CD8-positive, alpha-beta T cell (primary cell): ENCODE measurements at places on chromosomes 3 and 15.
A peak's percentile ranks its signal among the peaks of the same experiment; 100 is the strongest.

- no peak for DNase-seq
Observed at GRCh38 chr15:47974724-47975123, 146.1 kb upstream of the SLC24A5 start.

GRCh38 chr3:23185861-23186260 lies 17.3 kb upstream of the UBE2E2 start:
- no peak for DNase-seq

DNA sequence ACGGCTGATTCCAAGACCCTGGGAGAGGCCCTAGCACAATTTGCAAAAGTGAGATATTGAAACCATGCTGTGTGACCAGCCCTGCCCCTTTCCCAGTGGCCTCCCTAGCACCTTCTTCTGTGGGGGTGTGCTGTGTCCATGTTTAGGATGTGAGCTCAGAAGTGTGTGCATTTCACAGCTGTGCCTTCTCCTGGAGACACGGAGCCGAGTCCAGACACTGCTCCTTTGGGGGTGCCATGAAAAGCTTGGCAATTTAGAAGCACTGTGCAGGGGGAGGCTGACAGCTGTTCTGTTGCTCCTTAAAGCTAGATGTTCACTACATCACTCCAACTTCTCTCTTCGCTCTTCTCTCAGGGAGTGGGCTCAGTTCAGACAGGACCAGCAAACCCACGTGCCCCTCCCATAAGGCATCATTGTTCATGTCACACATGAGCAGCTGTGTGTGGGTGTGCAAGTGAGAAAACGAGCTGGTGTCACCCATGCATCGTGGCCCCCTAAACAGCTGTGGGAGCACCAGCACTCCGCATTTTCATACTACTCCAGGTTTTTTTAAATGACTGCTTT lies 492.6 kb downstream of the GABRG3 start:
- DNase-seq, result no peak

- DNase-seq, result no peak
Observed at GRCh38 chr3:123337948-123338619, 110.8 kb downstream of the ADCY5 start.

DNA sequence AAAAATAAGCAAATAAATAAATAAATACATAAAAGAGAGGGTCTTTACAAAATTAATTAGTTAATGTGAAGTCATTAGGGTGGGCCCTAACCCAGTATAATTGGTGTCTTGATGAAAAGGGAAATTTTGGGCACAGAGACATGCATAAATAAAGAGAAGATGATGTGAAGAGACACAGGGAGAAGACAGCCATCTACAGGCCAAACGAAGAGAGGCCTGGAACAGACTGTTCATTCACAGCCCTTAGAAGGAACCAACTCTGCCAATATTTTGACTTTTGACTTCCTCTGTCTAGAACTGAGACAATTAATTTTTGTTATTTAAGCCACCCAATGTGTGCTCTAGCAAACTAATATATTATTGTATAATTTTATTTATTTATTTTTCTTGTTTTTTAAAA lies 29.6 kb upstream of the SELENOK start:
- DNase-seq, result peak; percentile 5

DNA sequence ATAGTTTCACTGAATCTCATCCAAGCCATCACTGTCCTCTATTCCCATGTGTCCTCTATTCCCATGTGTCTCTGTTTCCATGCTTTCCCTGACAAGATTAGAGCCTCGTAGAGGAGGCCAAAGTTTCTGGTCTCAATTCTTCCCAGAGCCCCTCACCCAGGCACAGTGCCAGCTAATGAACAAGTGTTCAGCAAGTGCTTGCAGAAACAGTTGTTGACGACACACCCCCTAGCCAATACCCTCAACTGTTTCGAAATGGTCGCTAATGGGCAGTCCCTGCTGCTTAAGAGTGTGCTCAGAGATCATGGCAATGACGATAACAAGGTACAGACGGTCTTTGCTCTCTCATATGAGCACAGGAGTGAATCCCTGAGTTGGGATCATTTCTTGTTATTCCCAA lies 73.4 kb downstream of the FAM174B start:
- no peak for DNase-seq

- DNase-seq, result no peak
Observed at GRCh38 chr15:94446441-94446840, 215.1 kb downstream of the MCTP2 start.

DNA sequence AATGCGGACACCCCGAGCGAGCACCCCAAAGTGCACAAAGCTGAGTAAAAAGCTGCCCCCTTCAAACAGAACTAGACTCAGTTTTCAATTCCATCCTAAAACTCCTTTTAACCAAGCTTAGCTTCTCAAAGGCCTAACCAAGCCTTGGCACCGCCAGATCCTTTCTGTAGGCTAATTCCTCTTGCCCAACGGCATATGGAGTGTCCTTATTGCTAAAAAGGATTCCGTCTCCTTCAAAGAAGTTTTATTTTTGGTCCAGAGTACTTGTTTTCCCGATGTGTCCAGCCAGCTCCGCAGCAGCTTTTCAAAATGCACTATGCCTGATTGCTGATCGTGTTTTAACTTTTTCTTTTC lies 5.3 kb downstream of the BHLHE40 start:
- DNase-seq, result no peak

DNA sequence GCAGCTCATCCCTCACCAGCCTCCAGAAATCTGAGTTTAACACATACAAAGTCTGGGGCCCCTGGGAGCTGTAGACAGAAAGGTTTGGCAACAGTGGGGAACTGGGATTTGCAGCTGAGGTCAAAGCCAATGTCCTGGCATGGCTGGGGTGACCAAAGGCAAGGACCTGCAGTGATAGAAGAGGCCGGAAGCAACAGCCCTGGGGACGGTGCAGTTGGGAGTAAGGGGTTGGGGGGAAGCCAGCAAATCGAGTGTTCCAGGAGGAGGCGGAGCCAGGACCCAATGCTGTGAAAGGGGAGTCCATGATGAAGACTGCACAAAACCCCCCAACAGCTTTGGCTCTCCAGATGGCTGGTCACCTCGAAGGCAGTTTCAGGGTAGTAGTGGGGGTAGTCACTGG lies 74.1 kb upstream of the SPATA12 start:
- DNase-seq, result no peak

- DNase-seq, result no peak
Observed at GRCh38 chr3:18076301-18076700, 333.9 kb upstream of the TBC1D5 start.

DNA sequence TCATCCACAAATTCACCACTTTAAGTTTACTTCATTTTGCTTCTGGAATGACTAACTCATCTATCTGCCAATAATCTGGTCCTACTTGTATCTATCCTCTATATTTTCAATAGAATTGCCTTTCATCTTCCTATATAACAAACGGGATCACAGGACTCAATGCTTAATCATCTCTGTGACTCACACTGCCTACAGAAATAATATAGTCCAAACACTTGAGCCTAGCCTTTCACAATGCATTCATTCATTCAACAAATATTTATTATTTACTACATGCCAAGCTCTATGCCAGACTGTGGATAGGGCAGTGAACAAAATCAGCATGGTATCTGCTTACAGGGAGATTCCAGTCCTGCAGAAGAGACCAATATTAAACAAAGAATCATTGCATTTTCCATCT lies 16.6 kb upstream of the AGTR1 start:
- DNase-seq, result no peak

GRCh38 chr15:92733090-92733933 lies 77.7 kb upstream of the FAM174B start:
- DNase-seq, result no peak

DNA sequence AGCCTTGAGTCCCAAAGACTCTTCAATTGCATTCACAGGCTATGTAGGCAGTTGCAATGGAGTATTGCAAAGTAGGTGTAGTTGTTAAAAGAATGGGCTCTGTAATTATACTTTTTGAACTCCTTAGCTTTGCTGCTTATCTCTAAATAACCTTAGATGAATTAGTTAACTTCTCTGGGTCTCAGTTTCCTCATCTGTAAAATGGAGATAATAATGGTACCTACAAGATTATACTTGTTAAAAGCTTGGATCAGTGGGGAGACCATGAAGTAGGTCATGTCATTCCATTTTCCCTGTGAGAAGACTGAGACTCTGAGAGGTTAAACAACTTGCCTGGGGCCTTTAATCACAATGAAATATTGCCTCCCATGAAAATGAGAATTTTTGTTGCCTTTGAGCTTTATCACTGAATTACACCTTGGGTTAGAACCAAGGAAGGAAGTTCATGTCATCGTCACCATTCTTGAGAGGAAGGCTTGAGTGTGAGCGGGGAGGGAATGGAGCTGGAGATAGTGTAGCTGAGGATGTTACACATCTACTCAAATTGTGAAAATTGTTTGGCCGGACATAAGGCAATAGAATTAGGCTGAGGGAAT lies 38.1 kb downstream of the CTDSPL start:
- DNase-seq, result no peak

DNA sequence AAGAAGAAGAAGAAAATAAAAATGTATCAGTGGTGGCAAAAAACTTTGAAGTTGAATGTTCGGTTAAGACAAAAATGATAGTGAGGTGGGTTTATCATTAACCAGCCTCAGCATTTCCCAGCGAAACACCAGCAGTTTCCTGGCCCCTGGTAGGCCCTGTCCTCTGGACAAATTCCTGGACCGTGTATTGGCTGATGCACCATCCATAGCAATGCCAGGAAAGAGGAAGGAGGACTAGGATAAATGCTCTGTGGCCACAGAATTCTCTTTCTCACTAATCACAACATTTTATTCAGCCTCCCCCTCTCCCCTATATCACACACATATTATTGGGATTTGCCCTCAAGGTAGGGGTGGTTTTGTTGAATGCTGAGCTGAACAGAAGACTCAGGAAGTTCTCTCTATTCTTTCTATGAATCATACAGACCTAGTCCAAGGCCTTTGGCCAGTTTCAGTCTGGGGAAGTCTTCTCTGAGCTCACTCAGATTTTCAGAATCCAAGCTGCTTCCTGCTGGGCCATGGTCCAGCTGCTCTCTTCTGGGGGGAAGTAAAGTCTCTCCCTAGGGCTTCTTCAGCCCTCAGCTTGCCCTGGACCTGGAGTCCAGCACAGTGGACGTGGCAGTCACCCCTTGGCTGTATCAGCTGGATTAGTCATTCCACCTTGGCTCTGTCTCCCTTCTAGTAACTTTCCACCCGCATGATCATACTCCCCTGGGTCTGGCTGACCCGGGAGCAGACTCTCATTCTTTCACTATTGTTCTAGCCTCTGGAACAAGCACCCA lies 27.6 kb downstream of the SLC28A1 start:
- no peak for DNase-seq

DNA sequence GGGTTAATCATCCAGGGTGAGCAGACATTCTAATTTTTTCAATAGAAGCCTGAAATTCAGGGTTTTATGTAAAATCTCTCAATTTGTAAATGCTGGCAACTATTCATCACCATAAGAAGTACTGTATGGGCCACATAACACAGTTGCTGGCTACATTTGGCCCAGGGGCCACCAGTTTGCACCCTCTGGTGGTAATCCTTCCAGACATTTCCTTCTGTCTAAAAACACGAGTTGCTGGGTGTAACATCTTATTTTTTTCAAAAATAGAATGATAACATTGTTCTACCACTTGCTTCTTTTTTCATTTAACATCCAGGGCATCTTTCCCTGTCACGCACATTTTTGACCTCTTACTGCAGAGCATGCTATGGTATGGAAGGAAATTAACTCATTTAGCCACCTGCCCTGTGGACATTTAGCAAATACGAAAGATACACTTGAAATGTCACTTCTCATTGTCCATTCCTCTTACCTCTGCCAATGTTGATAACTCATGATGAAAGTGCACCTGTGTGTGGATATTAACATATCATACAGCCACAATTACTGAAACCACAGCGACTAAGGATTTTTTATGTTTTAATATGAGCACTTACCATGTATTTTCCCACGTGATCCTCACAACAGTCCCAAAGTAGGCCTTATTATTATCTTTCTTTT lies 117.5 kb upstream of the ARHGEF3 start:
- peak; percentile 37 for DNase-seq

DNA sequence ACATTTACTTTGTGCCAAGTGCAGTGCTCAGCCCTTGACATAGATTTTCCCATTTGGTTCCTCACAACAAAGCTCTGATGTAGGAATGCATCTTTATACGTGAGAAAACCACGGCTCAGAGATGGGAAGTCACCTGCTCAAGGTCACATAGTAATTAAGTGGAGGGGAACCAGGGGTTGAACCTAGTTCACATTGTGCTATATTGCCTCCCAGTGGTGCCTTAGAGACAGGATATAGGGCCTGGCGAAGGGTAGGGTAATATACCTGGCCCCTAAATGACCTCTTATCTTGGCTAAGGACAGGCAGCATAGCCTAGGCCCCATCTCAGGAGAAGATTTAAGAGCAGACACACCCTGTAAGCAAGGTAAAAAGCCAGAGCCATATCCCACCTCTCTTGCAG lies 71.5 kb downstream of the FOXP1 start:
- peak; percentile 76 for DNase-seq

DNA sequence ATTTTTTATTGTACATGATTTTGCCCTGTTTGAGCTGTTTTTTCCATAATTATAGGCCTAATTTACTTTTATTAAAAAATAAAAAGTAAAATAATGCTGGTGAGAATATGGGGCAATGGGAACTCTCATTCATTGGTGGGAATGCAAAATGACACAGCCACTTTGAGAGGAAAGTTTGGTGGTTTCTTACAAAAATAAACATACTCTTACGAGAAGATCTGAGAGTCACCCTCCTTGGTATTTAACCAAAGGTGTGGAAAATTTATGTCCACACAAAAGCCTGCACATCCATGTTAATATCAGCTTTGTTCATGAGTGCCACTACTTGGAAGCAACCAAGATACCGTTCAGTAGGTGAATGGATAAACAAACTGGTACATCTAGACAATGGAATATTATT lies 9.8 kb downstream of the MUC13 start:
- no peak for DNase-seq

DNA sequence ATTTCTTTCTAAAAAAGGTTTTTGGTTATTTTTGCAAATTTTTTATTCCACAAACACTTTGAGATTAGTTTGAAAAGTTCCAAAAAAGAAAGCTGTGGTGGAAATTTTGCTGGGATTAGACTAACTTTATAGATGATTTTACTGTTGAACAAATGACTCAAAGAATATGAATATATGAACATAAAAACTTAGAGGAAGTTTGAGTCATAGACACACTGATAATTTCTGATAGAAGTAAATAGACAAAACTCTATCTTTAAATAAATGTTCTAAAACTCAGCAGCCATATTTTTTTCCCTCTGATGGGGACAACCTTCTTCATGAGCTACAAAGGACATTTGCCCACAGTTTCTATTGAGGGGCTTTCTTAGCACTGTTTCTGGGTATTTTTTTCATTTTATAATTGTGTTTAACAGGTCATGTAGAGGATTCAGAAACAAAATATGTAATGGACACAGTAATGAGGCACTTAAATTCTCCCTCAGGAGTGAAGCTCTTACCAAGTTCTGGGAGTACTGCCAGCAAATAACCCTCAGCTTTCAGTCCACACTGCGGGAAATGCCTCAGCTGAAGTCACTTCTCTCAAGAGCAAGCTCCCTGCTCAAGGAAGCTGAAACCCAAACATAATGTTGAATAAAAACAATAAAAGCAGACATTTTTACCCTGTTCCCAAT lies 157.6 kb downstream of the NFKBIZ start:
- no peak for DNase-seq

- DNase-seq, result no peak
Observed at GRCh38 chr15:27656296-27656987, 442.7 kb downstream of the OCA2 start.

GRCh38 chr3:38346587-38347410 lies at the start of gene XYLB:
XYLB (plus strand) TSS chr3:38346785; CDS start chr3:38346869, 84 bp downstream.
- peak; percentile 81 for DNase-seq

- DNase-seq, result no peak
Observed at GRCh38 chr3:187212705-187213104, 15.4 kb downstream of the RTP1 start.
